ENCODE measurements at places on chromosomes 13 and 19.

- DNase-seq = no peak
These were observed 8.2 kb upstream of the PCDH9 start for GRCh38 chr13:67238277-67238859.

- DNase-seq = no peak
These were observed 63.0 kb downstream of the LRCH1 start for GRCh38 chr13:46615888-46616531.

DNA sequence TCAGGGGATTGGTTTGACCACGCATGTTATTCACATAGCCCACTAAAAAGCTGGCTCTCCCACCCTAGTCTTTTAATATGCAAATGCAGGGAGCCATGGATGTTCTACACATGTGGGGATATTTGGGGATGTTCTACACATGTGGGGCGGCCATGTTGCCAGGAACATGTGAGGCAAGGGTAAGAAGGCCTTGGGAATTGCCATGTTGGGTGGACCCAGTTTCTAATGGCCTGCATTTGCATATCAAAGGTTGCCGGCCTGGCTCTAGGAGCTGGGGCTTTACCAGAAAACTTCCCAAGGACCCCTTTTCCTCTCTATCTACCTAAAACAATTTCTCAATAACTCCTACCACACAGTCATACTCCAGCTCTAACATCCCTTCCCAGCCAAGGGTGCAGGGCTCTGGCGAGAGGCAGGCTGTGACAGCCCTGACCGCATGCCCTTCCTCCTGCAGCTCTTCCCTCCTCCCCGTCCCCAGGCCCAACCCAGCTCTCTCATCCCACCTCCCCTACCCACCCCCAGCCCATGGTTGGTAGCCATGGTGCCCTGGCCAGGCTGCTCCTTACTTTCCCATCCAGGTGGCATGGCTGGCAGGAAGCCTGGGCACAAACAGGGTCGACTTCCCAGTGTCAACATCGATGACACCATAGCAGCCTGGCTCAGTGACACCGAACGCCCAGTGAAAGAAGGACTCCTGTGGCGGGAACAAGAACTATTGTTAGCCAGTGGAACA lies 11.0 kb downstream of the PEPD start:
- DNase-seq = peak; percentile 35

GRCh38 chr13:78610381-78610883 lies 7.1 kb upstream of the POU4F1 start:
- no peak for DNase-seq

DNA sequence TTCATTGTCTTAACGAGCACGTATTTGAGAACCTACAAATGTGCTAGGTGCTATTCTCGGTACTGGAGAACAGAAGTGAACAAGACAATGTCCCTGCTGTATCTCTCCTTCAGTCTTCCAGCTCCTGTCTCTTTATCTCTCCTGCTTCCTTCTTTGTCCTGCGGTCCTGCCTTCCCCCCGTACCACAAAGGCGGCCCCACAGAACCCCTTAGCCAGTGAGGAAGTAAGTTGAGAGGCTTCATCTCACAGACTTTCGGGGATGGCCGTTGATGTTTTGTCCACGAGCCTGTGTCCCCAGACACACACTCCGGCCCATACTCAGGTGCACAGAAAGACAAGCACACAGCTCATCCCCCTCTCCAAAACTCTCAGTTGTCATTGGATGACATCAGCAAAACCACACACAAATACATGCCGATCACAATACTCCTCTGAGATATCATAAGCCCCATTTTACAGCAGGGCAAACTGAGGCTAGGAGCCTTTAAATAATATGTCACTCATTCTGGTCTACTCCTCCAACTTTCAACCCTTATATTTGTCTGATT lies 507 bp upstream of the SWSAP1 start:
- no peak for DNase-seq
